Activated T-cell treated with anti-CD3 and anti-CD28 coated beads, Interleukin-2, amount 50 U/mL, for 4 hours (primary cell): ENCODE measurements at places on chromosomes 16 and 17. TPM values are rescaled to one million over a fixed set of nuclear protein-coding genes. Genes with fewer than 3 reads are reported as not detected.

Gene SHCBP1
- 13.1 TPM for total RNA-seq

Gene ACSM5
- not detected for total RNA-seq

Gene SOST
- not detected for total RNA-seq

Gene YPEL3
- total RNA-seq = 7.2 TPM

Gene PRR35
- total RNA-seq = 0.11 TPM

Gene MYH11
- total RNA-seq = 0.33 TPM

Gene RCVRN
- not detected for total RNA-seq

Gene FASN
- total RNA-seq = 403 TPM

Gene QRICH2
- 1.1 TPM for total RNA-seq

Gene FBXO39
- total RNA-seq = not detected

Gene BAHCC1
- 0.08 TPM for total RNA-seq

Gene GAS2L2
- total RNA-seq = not detected
